Mesendoderm (in vitro differentiated cells): ENCODE measurements at places on chromosomes 1 and 21.

DNA sequence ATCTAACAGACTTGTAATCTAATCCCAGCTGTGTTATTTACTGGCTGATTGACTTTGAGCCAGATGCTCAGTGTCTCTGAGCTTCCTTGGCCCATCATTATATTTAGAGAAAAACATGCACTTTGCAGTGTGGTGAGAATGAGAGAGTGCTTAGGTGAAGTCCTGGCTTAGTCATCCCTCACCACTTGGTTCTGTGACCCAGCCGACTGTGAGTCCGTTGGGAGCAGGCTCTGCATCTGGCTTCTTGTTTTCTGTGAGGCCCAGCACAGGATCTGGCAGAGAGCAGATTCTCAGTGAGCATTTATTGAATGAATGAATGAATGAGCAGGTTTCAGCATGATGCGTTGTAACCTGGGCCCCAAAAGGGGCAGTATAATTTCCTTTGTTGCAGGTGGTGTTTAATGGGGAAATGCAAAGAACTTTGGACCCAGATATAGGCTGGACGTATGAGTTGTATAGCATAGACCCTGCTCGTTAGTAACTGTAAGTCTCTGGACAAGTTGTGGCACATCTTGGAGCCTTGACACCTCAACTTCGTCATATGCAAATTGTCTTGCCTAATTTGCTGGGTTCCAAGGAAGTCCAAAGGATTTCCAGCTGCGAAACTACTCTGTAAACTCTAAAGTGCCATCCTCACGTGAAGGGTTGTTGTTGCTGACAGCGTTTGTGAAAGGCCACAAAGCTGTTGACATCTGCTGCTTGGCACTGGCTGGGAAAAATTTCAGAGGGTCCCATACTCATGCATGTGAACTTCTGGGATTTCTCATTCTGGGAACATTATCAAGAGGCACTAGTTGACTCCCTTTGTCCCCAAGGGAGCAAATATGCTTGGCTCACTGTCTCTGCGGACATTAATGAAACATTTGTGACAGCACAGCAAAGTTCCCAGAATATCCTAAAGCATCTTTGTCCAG, 138.8 kb upstream of the USP24 start:
- no peak overlapping the region for H3K27ac ChIP-seq
- H3K4me3 ChIP-seq: no peak overlapping the region
- DNase-seq: no peak
- no peaks in the 10 kb centered on the region for H3K4me1 ChIP-seq

DNA sequence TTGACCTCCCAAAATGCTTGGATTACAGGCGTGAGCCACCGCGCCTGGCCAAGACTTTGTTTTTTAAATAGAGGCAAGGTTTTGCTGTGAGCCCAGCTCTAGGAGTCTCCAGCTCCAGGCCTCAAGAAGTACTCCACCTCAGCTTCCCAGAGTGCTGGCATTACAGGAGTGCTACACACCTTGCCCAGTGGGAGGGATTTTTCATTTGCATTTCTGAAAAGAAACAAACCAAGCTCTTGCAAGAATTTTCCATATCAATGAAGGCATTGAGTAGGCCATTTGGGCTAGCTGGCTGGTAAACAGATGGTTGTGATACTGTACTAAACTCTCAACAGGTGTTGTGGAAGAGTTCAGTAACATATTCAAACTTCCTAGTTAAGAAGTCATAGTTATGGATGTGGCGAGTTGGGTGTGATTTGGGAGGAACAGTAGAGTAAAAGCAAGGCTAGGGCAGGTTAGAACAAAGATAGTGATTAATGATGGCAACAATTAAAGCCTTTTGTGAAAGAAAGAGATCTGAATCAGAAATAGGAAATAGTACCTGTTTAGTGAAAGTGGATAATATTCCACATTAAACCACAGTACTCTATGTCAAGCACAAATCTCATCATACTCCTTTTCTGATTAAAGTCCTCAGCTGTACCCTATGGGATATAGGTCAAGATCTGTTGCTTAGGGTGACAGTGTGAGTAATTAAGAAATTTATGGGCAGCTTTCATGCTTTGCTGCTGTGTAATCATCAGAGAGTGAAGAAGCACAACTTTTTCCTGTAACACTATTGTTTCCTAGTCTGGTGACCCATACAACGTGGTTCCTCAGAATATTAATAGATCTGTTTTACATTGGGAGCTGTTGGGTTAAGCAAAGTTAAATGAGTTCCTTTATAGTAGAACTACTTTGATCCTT, 10.7 kb downstream of the AKIRIN1 start:
- H3K27ac ChIP-seq: no peak overlapping the region
- no peaks in the 10 kb centered on the region for H3K4me1 ChIP-seq
- no peak for DNase-seq
- H3K36me3 ChIP-seq: peaks cover 7% of the 10 kb centered on the region
- no peaks in the 10 kb centered on the region for H3K27me3 ChIP-seq

- no peaks in the 10 kb centered on the region for H3K36me3 ChIP-seq
- DNase-seq: no peak
- no peaks in the 10 kb centered on the region for H3K27me3 ChIP-seq
Observed at GRCh38 chr1:93521618-93522017, 73.7 kb downstream of the FNBP1L start.

DNA sequence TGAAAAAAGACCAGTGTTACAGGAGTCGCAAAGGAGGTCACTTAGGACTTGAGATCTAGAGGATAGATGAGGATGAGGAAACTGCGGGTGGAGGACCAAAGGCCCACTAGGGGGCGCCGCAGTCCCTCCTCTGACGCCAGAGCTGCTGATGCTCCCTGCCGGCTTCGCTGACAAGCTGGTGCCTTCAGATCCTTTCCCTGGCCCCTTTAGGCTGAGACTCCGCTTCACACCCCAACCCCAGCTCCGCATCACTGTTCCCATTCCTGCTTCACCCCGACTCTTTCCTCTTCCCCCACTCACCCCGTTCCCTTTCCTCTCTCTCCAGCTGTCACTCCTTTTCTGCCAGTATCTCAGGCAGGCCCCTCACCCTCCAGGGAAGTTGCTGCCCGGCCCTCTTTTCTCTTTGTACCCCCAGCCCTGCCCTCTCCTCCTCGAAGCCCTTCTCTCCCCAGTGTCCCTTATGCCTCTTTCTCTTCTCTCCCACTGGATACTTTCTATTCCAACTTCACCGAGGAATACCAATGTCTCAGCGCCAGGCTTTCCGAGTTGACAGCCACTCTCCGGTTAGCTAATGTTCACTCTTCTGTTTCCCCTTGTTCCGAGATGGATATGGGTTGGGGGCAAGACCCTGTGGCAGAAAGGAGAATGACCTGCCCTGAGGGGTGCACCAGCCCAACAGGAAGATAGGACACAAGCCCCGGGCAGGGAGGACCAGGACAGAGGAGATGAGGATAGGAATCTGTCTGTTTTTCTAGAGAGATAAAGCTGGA, 4.5 kb downstream of the KCNJ9 start:
- DNase-seq: peak; percentile 90
- no peak overlapping the region for H3K4me3 ChIP-seq
- H3K36me3 ChIP-seq: no peaks in the 10 kb centered on the region
- H3K27me3 ChIP-seq: peaks cover 2% of the 10 kb centered on the region
- H3K27ac ChIP-seq: no peak overlapping the region

- H3K36me3 ChIP-seq: peaks cover 2% of the 10 kb centered on the region
- H3K27ac ChIP-seq: no peak overlapping the region
- H3K27me3 ChIP-seq: no peaks in the 10 kb centered on the region
- no peak for DNase-seq
- H3K4me3 ChIP-seq: no peak overlapping the region
Observed at GRCh38 chr1:11279152-11279551, 6.2 kb downstream of the UBIAD1 start.

- no peaks in the 10 kb centered on the region for H3K4me1 ChIP-seq
- no peak overlapping the region for H3K4me3 ChIP-seq
- DNase-seq: no peak
- no peak overlapping the region for H3K27ac ChIP-seq
- no peaks in the 10 kb centered on the region for H3K27me3 ChIP-seq
Observed at GRCh38 chr21:43667191-43667904, 8.0 kb downstream of the RRP1B start.

DNA sequence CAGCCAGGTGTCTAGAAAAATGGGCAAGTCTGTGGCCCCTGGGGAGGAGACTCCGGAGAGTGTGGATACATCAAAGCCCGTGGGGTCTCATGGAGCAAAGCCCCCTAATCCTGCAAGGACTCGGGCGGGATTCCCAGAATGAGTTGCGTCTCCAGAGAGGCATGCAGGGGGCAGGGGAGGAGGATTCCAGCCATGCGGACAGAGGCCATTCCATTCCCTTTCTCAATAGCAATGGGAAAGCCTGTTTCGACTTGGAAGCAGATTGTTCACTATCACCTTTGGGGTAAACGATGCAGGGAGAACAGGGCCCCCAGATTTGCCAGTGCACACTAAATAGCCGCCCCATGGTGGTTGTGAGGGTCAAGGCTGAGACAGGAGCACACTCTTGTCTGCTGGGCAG, 15.4 kb upstream of the PRDM15 start:
- H3K36me3 ChIP-seq: no peaks in the 10 kb centered on the region
- H3K27me3 ChIP-seq: no peaks in the 10 kb centered on the region
- no peak overlapping the region for H3K4me3 ChIP-seq

GRCh38 chr1:89396902-89397301, 33.0 kb downstream of the GBP6 start:
- no peaks in the 10 kb centered on the region for H3K27me3 ChIP-seq
- no peak overlapping the region for H3K27ac ChIP-seq
- H3K4me1 ChIP-seq: no peaks in the 10 kb centered on the region
- no peak overlapping the region for H3K4me3 ChIP-seq
- no peak for DNase-seq

GRCh38 chr1:71083271-71083670, 2.4 kb upstream of the ZRANB2 start:
- H3K4me1 ChIP-seq: no peaks in the 10 kb centered on the region
- no peak for DNase-seq
- H3K36me3 ChIP-seq: no peaks in the 10 kb centered on the region
- no peak overlapping the region for H3K4me3 ChIP-seq
- H3K27ac ChIP-seq: no peak overlapping the region

GRCh38 chr21:29826386-29826785, 113.4 kb downstream of the GRIK1 start:
- no peaks in the 10 kb centered on the region for H3K36me3 ChIP-seq
- H3K4me3 ChIP-seq: no peak overlapping the region
- no peaks in the 10 kb centered on the region for H3K4me1 ChIP-seq
- H3K27ac ChIP-seq: no peak overlapping the region
- H3K27me3 ChIP-seq: no peaks in the 10 kb centered on the region

DNA sequence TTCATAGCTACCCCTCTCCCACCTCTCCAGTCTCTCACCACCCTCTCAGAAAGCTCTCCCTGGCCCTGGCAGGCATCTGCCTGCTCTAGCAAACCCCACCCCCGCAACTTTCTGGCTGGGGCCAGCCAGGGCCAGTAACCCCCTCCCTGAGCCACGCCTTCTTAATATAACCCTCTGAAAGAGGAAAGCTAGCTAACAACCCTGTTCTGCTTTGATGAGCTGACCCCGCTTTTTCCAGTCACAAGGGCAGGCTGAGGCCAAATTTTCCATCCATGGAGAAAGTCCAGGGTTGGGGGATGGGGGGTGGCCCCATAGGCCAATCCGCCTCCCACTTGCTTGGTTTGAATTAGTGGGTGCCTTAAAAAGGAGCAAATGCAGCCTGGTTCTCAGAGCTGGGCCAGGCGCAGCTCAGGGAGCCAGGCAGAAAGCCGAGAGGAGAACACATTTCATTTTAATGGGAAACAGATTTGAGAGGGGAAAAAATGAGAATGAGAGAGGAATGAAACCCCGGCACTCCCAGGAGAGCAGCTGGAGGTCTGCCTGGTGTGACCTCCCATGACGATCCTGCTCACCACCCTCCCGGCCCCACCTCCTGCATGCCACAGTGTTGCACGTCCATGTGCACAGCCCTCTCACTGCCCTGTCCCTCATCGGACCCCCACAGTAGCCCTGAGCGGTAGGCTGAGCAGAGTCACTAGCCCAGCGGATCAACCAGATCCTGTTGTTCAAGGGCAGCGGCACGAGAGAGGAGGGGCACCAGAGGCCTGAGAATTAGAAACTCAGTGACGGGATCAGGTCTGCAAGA, 62.3 kb downstream of the OPTC start:
- H3K27me3 ChIP-seq: no peaks in the 10 kb centered on the region
- no peak overlapping the region for H3K27ac ChIP-seq
- no peak overlapping the region for H3K4me3 ChIP-seq
- H3K4me1 ChIP-seq: peaks cover 29% of the 10 kb centered on the region

GRCh38 chr1:47796626-47797025, 200.6 kb downstream of the TRABD2B start:
- no peaks in the 10 kb centered on the region for H3K27me3 ChIP-seq
- no peaks in the 10 kb centered on the region for H3K36me3 ChIP-seq
- no peak for DNase-seq
- no peaks in the 10 kb centered on the region for H3K4me1 ChIP-seq
- H3K4me3 ChIP-seq: no peak overlapping the region

GRCh38 chr1:156429313-156430060, 60.5 kb downstream of the RHBG start:
- peaks cover 16% of the 10 kb centered on the region for H3K27me3 ChIP-seq
- peaks cover 35% of the 10 kb centered on the region for H3K4me1 ChIP-seq
- H3K4me3 ChIP-seq: peak overlapping the region; percentile 51
- H3K36me3 ChIP-seq: no peaks in the 10 kb centered on the region
- peak overlapping the region; percentile 84 for H3K27ac ChIP-seq
- peak; percentile 95 for DNase-seq

- H3K27me3 ChIP-seq: no peaks in the 10 kb centered on the region
- H3K4me3 ChIP-seq: no peak overlapping the region
- H3K4me1 ChIP-seq: no peaks in the 10 kb centered on the region
- no peaks in the 10 kb centered on the region for H3K36me3 ChIP-seq
Observed at GRCh38 chr1:55955016-55955621, 624.2 kb downstream of the PLPP3 start.

- H3K27ac ChIP-seq: no peak overlapping the region
- H3K4me1 ChIP-seq: no peaks in the 10 kb centered on the region
- DNase-seq: no peak
- peaks cover 1% of the 10 kb centered on the region for H3K27me3 ChIP-seq
- H3K36me3 ChIP-seq: no peaks in the 10 kb centered on the region
Observed at GRCh38 chr1:172344444-172344843, 76.0 kb upstream of the C1orf105 start.

DNA sequence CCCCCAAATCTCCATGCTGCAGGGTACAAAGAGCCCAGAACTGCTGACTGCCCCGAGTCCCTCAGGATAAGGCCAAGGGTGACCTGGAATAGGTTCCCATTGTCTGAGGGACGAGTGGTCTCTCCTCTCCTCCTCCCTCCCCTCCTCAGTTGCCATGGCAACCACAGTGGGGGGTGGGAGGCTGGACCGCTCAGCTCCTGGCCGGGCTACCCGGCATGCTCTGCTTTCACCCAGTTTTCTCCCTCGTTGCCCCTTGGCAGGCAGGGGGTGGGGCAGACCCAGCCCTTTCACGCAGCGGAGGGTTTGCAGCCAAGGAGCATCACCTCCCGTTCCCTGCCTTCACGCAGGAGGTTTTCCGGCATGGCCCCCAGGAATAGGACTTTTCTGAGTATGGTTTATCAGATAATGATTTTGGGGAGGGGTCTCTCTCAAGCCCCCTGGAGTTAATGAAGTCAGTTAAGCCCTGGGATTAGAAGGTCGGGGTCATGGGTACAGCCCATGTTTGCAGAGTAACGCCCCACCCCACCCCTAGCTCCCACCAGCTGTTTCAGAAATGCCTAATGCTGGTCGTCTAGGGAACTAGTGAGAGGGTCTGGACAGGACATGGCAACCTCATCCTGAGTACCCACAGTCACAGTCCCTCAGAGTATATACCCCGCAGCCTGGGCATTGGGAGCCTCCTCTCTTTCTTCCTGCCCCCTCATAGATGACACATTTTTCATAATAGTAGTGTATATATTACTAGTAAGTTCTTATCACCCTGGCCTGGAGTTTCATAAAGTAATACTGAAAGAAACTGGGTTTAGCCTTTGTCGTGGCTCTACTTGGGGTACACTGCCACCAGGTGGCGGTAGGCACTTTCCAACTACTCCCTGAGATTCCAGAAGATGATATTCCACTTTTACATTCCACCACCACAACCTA, 20.7 kb downstream of the C1QB start:
- DNase-seq: peak; percentile 66
- no peak overlapping the region for H3K4me3 ChIP-seq
- no peaks in the 10 kb centered on the region for H3K27me3 ChIP-seq
- H3K27ac ChIP-seq: no peak overlapping the region
- no peaks in the 10 kb centered on the region for H3K4me1 ChIP-seq
